ENCODE measurements at places on chromosomes 7 and 10. TPM values are rescaled to one million over a fixed set of nuclear protein-coding genes. Genes with fewer than 3 reads are reported as not detected.
A peak's percentile ranks its signal among the peaks of the same experiment; 100 is the strongest.

- peak; percentile 36 for DNase-seq
- peaks cover 7% of the 10 kb centered on the region for H3K4me1 ChIP-seq
- H3K36me3 ChIP-seq = no peaks in the 10 kb centered on the region
- H3K4me3 ChIP-seq = no peak overlapping the region
These were observed 69.1 kb downstream of the VPS41 start for GRCh38 chr7:38839851-38840250.

DNA sequence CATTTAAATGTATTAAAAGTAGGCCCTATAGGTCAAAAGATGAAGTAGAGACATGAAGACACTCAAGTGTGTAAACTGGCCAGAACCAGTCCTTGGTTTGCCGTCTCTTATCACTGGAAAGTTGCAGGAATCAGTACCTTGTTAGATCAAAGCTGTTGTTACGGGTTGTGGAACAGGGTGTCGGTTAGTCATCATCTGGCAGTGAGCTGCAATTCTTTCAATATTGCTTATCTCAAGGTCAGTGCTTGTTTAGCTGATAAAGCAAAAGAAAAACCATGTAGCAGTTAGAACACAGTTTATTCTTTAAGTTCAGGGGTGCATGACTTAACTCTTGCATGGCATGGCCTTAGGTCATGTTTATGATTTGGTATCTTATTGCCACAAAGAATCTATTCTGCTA, 10.0 kb upstream of the SLC13A1 start:
- H3K4me3 ChIP-seq = no peak overlapping the region
- peak; percentile 3 for DNase-seq
- no peak overlapping the region for H3K27ac ChIP-seq
- H3K4me1 ChIP-seq = no peaks in the 10 kb centered on the region
- H3K36me3 ChIP-seq = no peaks in the 10 kb centered on the region

DNA sequence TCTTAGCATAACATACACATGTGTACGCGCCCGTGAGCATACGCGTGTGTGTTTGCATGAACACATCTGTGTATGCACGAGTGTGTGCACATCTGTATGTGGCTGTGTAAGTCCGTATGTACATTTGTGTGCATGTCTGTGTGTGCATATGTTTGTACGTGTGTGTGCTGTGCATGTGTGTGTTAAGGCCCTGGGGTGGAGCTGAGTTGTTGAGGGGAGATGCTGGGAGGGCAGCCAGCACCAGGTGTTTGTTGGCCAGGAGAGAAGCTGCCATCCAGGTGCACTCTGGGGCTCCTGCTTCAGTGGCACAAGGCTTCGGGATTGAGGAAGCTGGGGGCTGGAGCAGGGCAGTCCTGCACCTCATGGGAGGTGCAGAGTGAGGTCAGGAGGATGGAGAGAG, 85.0 kb downstream of the BMS1 start:
- no peaks in the 10 kb centered on the region for H3K36me3 ChIP-seq
- no peak overlapping the region for H3K27ac ChIP-seq
- peaks cover 9% of the 10 kb centered on the region for H3K27me3 ChIP-seq
- H3K4me1 ChIP-seq = no peaks in the 10 kb centered on the region
- no peak overlapping the region for H3K4me3 ChIP-seq
- DNase-seq = no peak

Gene HABP2
- total RNA-seq = not detected

DNA sequence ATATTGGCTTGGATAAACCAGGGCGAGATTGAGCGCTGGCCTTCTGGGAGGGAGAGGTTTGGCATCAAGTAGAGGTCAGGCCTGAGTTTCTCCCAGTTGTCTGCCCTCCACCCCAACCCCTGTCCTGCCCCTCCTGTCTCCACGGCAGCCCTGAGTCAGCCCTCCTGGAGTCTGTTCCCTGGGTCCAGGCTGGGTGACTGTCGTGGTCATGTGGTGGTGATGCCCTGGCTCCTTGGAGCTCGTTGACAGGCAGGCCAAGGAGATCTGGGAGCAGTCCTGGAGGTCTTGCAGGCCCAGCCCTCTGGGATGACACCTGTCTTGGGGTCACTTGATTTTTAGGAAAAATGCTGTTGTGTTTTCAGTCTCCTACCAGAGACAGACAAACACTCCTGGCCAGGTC, 53.6 kb upstream of the PODXL start:
- no peak for DNase-seq
- H3K27me3 ChIP-seq = peaks cover 2% of the 10 kb centered on the region
- no peak overlapping the region for H3K4me3 ChIP-seq
- no peak overlapping the region for H3K27ac ChIP-seq

DNA sequence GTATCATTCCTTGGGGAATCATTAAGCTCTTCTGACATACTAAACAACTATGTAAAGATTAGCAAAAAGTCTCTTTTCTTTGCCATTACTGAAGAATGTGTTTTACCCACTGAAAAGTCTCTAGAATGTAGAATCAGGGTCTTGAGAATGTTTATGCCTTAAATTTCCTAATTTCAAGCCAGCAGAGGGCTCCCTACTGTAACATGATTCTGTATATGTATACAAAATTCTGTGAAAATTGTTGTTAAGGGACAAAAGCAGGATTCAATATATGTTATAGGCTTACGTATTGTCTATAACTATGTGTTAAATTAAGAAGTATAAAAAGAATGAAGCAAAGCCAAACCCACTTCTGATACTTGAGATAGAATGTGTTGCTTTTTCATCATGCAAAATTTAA, 296.9 kb upstream of the DGKB start:
- no peak overlapping the region for H3K27ac ChIP-seq
- no peaks in the 10 kb centered on the region for H3K27me3 ChIP-seq
- DNase-seq = no peak
- H3K4me3 ChIP-seq = no peak overlapping the region

- peaks cover 9% of the 10 kb centered on the region for H3K27me3 ChIP-seq
- no peak overlapping the region for H3K4me3 ChIP-seq
- no peaks in the 10 kb centered on the region for H3K4me1 ChIP-seq
- no peaks in the 10 kb centered on the region for H3K36me3 ChIP-seq
- H3K27ac ChIP-seq = no peak overlapping the region
These were observed 146.1 kb downstream of the CHN2 start for GRCh38 chr7:29340696-29341095.

Gene DNAJC12
- 2.1 TPM for total RNA-seq

Gene EGFR
- 22.0 TPM for total RNA-seq

- H3K27ac ChIP-seq = no peak overlapping the region
- no peak for DNase-seq
- H3K36me3 ChIP-seq = no peaks in the 10 kb centered on the region
- no peak overlapping the region for H3K4me3 ChIP-seq
- no peaks in the 10 kb centered on the region for H3K27me3 ChIP-seq
- no peaks in the 10 kb centered on the region for H3K4me1 ChIP-seq
These were observed 538.7 kb downstream of the DNAJB6 start for GRCh38 chr7:157875230-157876179.

Gene GJD4
- not detected for total RNA-seq

Gene AMZ1
- total RNA-seq = 5.7 TPM
